Kidney glomerular epithelial cell (primary cell): ENCODE measurements at places on chromosomes 3 and 15.

GRCh38 chr3:67361323-67361722, 293.1 kb downstream of the SUCLG2 start:
- no peak for DNase-seq

- DNase-seq, result peak; percentile 60
Measured at GRCh38 chr3:113441051-113441770, at the start of gene CFAP44. Gene CFAP44, minus strand, starts transcription at chr3:113441493. Its CDS starts 7,829 bp downstream, at chr3:113433664.

DNA sequence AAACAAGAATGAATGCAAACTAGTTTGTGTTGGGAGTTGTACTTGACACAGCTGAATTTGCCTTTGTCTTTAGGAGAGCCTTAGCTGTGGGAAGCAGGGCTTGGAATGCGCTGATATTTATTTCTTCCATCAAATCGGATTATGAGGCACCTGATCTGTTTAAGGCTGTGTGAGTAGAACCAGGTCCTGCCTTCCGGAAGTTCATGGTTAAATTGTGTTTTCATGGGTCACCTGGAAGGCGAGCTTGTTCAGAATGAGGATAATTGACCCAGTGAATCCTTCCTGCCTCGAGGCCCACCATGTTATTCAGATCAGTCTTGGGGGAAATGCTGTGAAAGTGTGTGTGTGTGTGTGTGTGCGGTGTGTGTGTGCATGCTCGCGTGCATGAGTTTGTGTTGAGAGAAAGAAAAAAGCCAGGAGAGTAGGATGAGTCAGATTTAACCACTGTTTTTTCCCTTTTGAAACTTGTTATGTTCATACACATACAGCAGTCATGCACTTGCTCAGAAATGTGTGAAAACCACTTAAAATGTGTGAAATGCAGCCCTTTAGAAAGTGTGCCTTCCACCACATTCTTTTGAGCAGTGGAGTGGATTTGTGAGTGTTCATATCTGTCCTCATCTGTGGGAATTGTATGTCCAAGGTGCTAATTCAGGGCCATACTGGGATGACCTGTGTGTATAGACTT, 36.7 kb downstream of the SMAD3 start:
- peak; percentile 74 for DNase-seq

DNA sequence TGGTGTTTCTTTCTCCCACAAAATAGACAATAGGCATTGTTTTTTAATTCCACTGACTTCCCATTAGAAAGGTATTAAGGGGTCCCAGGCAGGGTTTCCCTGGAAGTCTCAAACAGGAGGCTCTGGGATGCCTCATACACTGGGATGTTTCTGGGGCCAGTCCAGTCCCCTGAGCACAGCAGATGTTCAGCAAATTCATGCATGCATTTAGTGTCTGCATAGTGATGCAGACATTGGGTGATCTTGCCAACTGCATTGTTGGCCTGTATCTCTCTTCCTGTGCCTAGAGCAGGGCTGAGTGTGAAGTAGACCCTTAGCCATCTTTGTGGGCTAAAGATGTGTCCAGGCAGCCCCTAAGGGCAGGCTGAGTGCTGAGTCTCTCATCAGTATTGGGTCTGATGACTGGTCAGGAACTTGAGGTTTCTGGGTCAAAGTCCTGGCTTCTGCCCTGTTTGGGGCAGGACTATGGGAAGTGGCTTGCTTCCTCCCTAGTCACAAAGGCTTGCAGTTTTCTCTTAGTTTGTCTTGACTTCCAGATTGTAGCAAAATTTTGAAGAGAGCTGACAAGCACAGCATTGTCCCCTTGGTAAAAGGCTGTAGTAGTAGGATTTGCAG, 56.5 kb downstream of the BSN start:
- DNase-seq, result no peak

GRCh38 chr15:98221577-98221976, 261.1 kb downstream of the ARRDC4 start:
- no peak for DNase-seq

DNA sequence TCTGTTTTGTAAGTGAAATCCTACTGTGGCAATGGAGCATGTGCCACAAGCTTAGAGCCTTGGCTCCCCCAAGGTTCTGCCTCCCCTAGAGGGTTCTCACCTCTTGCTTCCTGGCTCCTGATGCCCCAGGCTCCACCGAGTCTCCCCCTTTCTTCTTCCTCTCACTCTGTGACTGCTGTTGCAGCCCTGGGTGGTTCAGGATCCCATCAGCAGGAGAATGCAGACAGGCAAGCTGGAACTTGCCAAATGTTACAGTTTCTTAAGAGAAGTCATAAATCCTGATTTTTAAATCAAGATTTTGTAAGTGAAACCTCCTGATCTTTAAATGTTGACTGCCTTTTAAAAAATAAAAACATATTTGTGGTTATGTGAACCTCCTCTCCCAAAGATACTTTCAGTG, 133.9 kb downstream of the CCNL1 start:
- DNase-seq, result no peak

DNA sequence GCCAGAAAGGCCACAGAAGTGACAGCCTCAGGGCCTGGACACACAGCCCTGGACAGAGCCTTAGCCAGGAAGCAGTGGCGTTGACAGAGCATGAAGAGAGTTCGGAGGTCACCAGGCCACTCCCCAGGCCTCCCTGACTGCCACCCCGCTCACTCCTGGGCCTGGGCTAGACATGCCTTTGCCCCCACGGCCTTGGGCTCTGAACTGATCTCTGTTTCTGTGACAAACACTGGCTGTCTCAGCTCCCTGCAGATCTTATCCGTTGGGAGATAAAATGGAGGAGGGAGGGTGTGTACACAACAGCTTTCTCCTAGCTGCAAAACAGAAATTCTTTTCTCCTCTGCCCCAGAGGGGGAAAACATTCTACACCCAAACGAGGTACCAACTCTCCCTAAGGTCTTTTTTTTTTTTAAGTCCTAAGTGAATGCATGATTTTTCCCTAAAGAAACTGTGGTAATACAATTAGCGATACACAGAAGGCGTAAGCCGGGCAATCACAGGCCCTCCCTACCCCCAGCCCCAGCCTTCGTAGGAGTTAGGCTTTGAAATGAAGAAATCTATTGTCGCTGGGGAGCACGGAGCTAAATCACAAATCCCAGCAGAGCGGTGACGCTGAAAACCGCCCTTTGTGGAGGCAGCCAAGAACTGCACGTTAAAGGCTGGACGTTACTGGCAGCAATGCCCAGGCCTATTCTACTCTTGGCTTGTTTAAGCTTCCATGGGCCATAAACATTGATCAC, 45.0 kb downstream of the SRGAP3 start:
- DNase-seq, result no peak
